Progenitor cell of endocrine pancreas (in vitro differentiated cells): ENCODE measurements at places on chromosomes 1 and 21.

- DNase-seq, result no peak
These were observed 69.7 kb upstream of the USP24 start for GRCh38 chr1:55284856-55285255.

GRCh38 chr1:98668733-98669132, 7.2 kb downstream of the SNX7 start:
- DNase-seq, result no peak

DNA sequence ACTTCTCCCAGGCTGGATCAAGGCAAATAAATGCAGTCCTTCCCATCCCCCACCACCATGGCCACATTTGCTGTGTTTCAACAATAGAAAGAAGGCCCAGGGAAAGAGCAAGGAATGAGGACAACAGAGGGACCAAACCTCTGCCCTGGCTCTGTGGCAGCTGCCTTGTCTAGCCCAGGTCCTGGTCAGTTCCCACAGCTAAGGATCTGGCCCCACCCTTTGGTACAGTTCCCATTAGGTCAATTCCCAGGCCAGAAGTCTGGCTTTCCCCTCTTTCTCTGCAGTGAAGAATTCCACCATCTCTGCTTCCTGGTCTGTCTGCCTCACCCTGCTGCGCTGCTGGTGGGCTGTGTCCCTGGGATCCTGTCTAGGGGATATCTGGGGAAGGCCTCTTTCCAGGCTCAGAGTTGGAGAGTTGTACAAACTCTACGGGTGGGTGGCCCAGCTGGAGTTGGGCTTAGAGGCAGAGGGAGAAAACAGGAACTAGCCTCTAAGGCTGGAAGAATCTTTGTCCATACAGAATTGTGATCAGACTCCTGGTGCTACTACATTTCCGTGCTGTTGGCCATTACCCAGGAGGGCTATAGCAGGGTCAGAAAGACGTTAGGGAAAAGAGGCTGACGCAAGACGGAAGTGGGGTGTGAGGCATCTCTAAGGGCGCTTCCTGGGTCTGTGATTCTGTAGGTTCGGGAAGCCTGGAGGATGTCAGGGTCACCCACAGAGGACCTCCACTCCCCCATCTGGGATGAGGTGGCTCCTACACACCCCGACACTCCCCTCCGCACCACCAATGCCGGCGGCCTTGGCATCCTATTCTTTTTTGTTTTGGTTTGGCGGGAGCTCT, 953 bp upstream of the NDUFS2 start:
- no peak for DNase-seq

GRCh38 chr1:6401673-6402072, 8.1 kb upstream of the ACOT7 start:
- DNase-seq, result no peak

DNA sequence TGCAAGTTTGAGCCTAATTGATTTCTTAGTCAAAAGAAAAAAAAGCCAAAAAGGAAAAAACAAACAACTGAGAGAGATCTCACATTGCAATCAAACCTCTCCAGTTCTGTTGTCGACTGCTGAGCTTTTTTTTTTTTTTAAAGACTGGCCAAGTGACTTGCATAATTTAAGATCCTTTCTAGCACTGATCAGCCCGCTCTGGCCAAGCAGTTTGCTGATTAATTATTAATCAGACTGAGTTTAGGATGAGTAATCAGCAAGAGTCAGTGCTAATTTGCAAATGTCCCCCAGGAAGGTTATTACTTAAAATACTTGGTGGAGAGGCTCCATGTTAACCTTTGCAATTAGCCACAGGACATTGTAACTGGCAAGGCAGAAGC, 39.3 kb downstream of the HMGB4 start:
- DNase-seq, result no peak

- DNase-seq, result no peak
These were observed 44.4 kb downstream of the GFI1 start for GRCh38 chr1:92442351-92442750.

DNA sequence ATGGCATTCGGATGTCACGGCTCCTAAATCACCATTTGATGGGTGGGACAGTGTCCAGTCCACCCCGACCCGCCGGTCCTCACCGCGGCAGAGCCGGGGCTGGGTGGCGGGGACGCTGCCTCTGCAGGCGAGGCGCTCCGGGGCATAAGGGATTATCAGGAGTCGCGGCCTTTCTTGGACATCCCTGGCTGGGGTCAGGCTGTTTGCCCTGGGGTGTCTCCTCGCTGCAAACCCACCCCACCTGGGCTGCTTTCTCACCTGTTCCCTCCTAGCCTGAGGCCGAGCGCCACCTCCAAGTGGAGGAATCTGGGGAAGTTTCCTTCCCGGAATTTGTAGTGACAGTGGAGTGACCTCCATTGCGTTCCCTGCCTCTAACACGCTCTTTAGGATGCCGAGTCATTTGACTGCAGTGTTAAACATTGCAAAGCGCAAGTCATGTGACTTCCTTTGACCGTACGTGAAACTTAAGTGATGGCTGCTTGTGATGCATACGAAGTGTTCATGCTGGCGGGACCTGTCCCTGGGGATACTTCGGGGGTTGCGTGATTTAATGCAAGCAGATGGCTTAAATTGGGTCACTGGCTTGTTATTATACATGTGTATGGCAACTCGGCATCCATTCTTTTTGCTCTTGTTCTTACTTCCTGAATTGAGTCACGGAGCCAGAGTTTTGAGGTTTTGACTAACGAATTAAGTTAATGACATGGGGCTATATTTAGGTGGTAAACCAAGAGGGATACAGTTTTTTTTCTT, 536 bp downstream of the LGALS8 start:
- no peak for DNase-seq

- DNase-seq, result no peak
These were observed 1046.0 kb downstream of the MRPL39 start for GRCh38 chr21:24561291-24561690.

DNA sequence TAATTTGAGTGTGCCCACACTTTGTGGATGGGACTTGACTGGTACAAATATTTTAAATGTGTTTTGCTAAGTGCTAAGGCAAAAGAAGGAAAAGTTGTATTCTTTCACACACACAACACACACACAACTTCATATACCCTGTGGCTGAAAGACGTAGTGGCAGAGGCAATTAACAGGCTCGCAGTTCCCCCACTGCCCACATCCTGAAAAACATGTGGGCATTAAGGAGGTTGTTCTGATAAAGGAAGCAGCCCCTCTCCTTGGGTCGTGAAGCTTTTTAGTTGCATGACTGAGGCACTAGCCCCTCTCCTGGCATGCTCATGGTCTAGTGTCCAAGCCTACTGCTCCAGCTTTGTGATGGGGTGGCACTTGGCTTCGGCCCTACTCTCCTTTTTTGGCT, 14.3 kb upstream of the ADAM30 start:
- DNase-seq, result no peak

- DNase-seq, result no peak
These were observed 44.8 kb upstream of the CDC7 start for GRCh38 chr1:91455896-91456295.

- DNase-seq, result no peak
These were observed 51.4 kb downstream of the LRRC8B start for GRCh38 chr1:89576013-89576412.

DNA sequence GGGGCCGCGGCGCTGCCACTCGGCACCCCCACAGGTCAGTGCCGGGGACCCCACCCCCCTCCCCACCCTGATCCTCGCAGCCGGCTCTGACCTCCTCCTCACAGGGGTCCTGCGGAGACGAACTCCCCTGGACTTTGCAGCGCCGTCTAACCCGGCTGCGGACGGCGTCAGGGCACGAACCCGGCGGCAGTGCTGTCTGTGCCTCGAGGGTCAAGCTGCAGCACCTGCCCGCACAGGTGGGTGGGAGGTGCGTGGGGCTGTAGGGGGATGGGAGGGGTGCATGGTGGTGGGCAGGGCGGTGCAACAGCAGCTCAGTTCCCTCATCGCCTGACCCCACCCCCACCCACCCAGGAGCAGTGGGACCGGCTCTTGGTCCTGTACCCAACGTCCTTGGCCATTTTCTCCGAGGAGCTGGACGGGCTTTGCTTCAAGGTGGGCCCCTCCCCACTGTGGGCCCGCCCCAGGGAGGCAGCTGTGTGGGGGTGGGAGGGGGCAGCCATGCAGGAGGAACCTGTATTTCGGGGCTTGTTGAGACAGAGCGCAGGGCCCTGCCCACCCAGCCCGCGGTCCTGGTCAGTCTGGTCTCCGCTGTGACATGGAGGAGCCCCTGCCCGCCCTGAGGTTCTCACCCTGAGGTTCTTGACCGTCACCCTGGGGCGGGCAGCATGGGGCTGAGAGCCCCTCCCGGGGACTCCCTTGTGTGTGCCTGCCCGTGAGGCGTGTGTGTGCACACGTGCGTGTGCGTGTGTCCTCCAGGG, 4.9 kb downstream of the PLEKHN1 start:
- no peak for DNase-seq

DNA sequence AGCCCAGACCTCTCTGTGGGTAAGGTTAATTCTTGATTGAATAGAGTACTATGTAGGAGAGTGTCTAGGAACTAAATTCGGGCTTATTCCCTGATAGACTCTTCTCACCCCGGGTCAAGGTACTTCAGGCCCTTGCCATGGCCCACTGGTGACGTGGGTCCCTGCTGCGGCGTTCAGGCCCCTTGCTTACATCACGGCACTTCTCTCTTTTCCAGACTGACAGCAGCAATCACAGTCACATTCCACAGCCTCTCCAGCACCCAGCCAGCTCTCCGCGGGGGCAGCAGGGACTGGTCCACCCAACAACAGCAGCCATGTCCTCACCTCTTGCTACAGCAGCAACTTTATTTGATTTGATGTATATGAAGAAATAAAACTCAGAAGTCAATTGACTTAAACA, 401.2 kb upstream of the VAMP3 start:
- no peak for DNase-seq

- no peak for DNase-seq
These were observed 41.5 kb downstream of the UBE4B start for GRCh38 chr1:10074059-10074851.

DNA sequence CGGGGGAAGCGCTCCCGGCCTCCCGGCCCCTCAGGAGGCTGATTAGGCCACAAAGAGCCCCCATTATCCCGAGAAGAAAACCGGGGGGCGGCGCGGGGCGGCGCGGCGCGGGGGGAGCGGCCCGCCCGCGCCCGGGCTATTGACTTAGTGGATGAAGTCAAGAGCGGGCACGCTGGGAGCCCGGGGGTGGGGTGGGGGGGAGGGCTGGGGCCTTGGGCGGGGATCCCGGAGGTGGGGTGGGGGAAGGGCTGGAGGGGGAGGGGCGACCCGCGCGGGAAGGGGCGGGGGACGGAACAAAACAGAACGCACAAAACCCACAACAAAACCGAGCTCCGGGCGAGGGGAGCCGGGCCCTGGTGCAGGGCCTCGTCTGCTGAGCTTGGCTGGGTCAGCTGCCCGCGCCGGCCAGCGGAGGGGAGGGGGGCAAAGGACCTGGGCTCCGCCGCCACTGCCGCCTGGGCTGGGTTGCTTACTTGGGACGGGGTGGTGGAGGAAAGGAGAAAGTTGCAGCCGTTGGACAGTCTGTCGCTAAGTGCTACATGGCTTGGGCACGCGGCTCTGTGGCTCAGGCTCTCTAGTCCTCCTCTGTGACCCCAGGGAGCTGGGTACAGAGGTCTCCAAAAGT, 16.3 kb downstream of the PAX7 start:
- DNase-seq, result no peak

GRCh38 chr1:15345705-15346345, 63.9 kb upstream of the EFHD2 start:
- no peak for DNase-seq

DNA sequence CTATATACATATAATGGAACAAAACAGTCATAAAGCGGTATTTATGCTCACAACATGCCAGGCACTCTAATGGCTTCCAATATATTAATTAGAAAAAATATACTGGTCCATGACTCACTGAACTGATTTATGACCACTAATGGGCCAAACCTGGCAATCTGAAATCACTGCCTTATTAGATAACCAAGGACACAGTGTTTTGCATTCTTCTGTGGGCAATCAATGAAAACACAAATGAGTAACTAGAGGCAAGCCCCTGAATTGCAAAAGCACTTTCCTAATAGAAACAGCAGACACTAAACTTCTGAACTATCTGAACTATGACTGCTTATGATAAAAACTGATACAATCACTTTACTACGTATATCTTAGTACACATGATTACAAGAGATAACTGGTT, 3.5 kb downstream of the GCLM start:
- DNase-seq, result no peak

GRCh38 chr1:114715952-114716303, 643 bp downstream of the NRAS start:
- DNase-seq, result no peak

DNA sequence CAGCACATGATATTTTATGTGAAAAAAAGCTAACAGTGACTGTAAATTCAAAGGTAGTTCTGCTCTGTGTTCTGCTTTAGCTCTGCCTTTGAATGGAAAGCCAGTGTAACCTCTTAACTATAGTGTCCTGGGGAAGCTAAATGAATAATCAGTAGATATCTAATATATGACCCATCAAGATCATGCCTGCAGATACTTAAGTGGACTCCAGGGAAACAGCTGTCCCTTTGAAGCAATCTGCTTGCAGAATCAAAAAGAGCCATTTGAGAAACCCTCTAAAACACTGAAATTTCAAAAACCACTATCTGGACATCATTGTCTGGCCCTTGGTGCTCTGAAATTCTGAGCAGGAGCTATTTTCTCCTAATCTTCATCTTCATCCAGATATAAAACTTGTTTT, 104.2 kb upstream of the ADGRL4 start:
- DNase-seq, result no peak

DNA sequence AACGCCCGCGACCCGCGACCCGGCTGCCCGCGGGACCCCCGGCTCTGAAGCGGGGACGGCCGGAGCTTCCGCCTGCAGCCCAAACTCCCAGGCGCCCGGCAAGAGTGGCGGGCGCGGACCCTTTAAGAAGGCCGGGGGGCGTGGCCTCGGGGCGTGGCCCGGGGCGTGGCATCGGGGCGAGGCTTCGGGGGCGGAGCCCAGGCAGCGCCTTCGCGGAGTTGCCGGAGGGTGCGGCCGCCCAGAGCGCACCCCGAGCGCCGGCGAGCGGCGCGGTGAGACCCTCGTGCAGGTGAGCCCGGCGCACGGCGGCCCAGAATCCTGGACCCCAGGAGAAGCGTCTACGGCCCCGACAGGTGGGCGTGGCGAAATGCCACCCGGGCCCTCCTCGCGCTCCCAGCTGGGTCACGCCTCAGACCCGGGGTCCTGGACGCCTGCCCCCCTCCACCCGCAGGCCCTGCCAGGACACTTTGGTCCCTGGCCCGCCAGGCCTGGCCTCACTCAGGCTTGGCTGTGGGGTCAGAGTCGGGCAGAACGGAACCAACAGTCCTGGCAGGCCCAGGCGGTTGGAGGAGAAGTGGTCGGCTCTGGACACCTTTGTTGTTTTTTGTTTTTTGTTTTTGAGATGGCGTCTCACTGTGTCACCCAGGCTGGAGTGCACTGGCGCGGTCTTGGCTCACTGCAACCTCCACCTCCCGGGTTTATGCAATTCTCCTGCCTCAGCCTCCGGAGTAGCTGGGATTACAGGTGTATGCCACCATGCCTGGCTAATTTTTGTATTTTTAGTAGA, 14.4 kb downstream of the RNF223 start:
- DNase-seq, result peak; percentile 62

DNA sequence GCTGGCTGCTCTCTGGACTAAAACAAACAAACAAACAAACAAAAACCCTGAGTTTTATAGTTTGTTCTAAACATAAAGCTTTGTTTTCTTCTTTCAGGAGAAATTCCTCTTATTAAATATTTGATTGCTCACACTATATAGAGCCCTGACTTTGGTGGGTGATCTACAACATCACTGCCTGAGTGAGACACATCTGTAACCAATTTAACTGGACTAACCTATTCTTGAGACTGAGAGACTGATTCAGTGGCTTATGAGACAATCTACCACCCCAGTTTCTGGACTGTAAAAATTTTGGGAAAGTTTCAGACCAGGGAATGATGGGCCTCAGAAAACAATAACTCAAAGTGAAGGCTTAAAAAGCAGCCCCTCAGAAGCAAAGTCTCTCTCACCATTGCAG, 537.0 kb downstream of the NEGR1 start:
- DNase-seq, result no peak

- no peak for DNase-seq
These were observed 37.0 kb downstream of the PGM1 start for GRCh38 chr1:63630238-63630637.
